ENCODE measurements at places on chromosomes 4 and X.

- DNase-seq = peak; percentile 83
Observed at GRCh38 chr4:85398276-85398675, 76.7 kb upstream of the ARHGAP24 start.

DNA sequence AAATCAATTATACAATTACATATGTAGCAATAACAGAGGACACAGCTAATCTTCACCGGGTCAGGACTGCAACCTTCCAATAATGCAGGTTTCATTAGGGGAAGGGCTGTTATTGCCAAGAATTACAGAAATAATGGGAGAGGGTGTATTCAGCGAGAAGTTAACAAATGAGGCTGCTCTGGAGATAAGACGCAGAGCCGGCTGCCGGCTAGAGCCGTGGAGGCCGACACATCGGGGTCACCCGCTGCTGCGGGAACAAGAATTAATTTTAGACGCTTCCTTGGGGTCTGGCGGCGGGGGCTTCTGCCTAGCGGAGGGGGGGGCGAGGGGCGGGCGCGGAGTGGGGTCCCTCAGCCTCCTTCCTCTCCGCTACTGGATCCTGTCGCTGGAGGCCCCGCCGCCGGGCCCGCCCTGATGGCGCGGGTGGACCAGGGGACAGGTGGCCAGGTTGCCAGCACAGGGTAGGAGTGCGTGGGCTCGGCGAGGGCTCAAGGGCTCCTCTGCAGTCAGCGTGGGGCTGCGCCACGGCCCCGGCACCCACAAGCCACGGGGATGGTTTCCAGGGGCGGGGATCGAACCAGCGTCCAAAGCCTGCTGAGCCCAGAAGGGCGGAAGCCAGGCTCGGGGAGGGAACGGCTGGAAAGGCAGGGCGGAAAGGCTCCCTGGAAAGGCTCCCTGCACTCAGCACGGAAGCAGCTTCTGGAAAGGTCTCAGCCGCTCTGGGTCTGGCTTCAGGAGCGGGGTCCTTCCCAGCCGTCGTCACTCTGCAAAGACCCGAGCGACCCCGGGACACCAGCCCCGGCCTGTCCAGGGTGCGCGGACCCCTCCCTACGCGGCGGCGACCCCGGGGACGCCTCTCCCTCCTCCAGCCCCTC is 113.8 kb upstream of the NKX1-1 start:
- no peak for DNase-seq

DNA sequence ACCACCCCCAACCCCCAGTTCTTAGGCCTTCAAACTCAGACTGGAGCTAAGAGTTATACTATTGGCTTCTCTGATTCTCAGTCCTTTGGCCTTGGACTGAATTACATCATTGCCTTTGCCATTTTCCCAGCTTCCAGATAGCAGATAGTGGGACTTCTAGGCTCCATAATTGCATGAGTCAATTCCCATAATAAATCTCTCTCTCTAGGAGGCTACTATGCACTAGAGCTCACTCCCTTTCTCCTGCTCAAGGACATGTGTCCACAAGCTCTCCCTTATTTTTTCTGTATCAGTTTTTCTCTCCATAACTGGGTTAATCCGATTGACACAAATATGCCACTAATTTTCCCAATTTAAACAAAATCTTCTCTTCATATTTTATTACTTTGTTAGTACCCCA is 103.4 kb downstream of the REELD1 start:
- DNase-seq = no peak

DNA sequence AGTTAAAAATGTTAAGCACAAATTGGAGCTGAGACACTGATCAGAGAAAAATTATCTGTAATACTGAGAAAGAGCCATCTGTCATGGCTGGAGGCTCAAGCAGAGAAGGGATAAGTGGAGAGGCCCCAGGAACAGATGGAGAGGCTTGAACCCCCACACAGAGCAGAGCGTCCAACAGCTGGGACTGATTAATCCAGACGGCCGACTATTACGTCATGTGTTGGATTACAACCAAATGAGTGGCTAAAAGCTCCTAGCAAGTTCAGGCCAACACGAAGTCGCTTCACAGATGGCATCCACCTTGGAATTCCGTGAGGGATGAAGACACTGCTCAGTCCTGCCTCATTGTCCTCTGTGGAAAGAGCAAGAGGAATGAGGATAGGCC is 57.7 kb upstream of the ATXN3L start:
- peak; percentile 96 for DNase-seq

DNA sequence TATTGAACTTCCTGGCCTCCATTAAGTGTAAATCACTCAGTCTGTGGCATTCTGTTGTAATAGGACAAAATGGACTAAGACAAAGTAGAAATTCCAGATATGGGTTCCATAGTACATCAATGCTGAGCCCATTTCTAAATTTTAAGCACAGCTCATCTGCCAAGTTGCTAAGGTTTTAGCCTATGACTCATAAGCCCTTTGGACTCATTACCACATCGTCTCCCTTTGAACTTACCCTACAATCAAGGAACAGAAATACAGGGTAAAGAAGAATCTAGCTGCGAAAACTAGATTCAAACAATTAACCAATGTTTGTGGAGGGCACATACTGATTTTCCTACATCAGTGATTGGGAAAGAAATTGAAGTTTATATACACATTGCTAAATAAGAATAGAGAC is 31.8 kb downstream of the NAA11 start:
- DNase-seq = peak; percentile 19

GRCh38 chr4:187501731-187502130 is 493.8 kb upstream of the ZFP42 start:
- no peak for DNase-seq

DNA sequence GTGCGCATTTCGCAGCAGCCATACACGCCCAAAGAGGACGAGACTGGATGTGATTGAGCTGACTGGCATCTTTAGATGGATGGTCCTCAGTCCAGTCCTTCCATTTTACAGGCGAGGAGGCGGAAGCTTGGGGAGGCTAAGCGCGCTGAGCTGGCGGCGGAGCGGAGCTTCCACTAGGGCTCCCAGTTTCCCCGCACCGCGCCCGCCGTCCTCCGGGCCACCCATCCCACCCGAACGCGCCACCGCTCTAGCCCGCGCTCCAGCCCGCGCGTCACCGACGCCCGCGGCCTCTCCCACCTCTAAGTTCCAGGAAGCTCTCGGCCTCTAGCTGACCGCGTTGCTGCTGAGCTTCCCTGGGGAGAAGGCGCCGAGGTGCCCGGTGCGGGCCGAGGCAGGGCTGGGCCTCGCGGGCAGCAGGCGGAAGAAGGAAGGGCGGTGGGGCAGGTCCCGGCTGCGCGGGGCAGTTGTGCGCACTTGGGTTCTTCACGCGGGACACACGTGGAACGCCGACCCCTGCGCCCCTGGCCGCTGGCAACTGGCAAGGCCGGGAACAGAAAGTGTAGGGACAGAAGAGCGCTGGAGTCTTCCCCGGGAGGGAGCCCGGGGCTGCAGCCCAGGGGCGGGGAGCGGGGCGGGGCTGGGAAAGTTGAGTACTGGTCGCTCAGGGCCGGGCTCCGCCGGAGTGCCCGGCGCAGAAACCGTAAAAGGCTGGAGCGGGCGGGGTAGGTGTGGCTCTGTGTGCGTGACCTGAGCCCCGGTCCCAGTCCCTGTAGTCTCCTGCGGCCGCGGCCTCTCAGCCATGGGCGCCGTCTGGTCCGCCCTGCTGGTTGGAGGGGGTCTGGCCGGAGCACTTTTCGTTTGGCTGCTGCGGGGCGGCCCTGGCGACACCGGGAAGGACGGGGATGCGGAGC is at the start of gene STBD1:
Gene STBD1 (plus strand): TSS at position 763 of the 911 bp plus-strand sequence. CDS start 37 bp downstream, at position 800.
- DNase-seq = peak; percentile 69

Measured in fibroblast of skin of right biceps (primary cell).